ENCODE measurements at places on chromosomes 3 and 15.

DNA sequence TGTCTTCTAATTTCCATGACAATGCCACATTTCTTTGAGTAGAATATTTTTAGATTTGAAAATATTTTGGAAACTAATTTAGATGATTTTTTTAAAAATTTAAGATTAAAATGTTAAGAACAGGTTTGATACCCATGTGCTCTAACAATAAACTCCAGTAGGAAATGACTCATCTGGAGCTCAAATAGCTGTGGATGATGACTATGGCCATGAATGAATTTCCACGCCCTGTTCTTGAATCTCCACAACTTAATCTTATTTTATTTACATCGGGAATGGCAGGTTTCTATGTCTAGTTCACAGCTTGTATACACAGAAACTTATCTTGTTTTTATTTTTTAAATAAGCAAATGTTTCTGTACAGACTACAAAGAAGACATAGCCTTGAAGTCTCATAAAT lies 726.8 kb downstream of the NAALADL2 start:
- DNase-seq: no peak

DNA sequence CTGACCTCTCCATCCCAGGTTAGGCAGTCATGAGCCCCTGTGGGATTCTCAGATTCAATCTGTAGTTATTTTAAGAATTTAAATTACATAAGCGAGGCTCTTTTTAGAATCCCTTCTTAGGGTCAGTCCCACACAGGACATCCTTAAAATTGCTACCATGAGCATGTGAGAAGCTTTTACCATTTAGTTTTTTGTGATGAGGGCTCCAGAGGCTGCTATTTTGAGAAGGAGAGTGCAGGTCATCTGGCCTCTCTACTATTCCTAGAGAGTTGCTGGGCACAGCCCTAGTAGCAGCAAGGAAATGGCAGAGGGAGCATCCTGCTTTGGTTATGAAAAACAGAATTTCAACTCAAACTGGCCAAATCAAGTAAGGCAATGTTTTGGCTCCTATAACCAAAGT lies 13.6 kb upstream of the CADPS start:
- DNase-seq: no peak

DNA sequence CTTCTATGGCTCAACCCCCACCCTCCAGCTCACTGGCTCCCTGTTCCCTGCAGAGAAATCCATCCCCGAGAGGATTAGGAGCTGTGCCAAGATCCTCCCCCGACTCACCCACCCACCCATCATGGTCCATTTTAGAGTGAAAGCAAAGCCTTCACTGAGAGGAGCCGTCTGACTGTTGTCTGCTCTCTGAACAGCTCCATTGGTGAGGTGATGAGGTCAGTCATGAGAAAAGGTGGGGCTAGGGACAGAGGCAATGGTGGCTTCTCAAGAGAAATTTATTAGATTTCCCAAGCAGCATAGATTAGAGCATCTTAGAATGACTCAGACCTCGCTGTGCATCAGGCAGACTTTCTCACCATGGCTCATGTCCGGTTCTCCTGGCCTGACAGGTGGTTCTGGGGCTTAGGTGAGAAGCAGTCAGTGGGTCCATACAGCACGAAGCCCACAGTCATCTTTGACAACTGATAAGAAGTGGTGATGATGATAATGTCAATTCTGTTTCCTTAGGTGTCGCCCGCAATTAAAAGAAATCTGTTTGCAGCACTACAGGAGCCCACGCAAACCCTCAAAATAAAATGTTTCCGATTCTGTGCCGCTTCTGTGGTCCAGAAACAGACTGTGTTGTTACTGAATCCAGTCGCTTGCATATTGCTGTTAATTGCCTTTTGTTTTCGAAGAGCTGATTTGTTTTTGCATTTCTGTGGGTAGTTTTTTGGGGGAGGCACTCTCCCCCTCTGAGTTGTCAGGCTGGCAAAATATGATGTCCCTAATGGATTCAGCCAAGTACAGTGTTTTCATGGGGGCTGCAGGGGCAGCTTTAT lies 24.8 kb upstream of the RHO start:
- DNase-seq: no peak

DNA sequence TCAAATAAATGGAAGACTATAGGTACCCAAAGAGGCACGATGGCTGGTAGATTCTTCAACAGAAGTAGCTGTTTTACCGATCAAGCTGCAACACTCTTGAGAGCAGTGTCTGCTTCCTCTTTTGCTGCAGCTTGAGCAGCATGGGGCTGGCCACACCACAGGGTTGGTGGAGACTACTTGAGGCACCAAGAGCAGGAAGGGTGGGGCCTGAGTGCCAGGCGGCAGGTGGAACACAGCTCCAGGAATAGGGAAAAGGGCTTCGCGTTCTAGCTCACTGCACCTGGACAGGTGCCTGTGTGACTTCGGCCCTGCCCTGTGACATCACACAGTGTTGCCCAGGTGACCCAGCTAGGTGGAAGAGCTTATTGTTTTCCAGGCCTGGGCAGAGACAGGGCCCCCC lies at the start of gene CCDC33:
TSS of gene CCDC33 (plus strand) at position 365 of the 400 bp plus-strand sequence. CDS start 394 bp downstream, outside the sequence.
- DNase-seq: no peak

DNA sequence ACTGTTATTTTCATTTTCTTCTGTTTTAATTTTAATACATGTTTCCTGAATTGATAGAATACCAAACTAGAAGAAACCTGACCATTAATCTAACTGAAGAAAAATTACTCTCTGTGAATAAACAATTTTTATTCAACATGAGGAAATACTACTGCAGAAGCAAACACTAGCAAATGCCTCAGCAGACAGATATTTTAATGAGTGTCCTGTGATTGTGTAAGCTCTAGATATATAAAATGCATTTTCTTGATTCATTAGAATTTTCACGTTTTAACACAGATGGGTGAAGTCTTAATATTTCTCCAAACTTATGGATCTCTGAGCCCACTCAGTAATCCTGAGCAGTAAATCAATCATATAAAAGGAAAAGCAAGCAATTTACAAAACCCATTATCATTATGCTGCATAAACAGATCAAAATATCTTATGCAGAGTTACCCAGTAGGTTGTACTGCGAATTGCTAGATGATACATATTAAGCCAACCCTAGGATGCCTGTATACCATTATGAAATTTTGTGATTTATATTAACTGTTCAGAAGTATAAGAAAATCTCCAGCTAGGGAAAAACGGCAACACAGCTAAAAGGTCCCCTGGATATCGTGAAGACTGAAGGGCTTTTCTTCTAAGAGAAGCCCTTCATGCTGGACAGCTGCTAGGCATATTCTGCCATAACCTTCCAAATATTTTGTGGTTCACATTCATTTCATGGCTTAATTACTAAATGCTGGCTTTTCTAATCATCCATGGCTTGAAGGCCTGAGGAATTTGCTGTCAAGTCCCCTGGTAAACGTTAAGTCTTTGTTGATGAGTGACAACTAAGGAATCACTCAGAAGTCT lies 157.7 kb upstream of the TGFBR2 start:
- DNase-seq: no peak

- no peak for DNase-seq
Observed at GRCh38 chr15:63596676-63597037, 530 bp upstream of the FBXL22 start.

DNA sequence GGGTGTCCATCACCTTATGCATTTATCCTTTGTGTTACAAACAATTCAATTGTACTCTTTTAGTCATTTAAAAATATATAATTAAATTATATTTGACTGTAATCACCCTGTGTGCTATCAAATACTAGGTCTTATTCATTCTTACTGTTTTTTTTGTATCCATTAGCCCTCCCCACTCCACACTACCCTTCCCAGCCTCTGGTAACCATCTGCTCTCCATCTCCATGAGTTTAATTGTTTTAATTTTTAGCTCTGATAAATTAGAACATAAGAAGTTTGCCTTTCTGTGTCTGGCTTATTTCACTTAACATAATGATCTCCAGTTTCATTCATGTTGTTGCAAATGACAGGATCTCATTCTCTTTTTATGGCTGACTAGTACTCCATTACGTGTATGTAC lies 16.8 kb downstream of the C3orf20 start:
- no peak for DNase-seq

DNA sequence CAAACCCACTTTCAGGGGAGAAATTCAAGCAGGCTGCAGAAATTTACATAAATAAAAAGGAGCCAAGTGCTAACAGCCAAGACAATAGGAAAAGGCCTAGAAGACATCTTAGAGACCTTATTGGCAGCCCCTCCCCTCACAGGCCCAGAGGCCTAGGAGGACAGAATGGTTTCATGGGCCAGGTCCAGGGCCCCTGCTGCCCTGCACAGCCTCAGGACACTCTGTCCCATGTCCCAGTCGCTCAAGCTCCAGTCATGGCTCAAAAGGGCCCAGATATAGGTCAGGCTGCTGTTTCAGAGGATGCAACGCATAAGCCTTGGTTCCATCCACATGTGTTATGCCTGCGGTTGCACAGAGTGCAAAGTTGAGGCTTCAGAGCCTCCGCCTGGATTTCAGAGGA lies 55.8 kb downstream of the SLC41A3 start:
- DNase-seq: no peak

GRCh38 chr3:158458464-158458863 lies 112.5 kb upstream of the MLF1 start:
- no peak for DNase-seq

DNA sequence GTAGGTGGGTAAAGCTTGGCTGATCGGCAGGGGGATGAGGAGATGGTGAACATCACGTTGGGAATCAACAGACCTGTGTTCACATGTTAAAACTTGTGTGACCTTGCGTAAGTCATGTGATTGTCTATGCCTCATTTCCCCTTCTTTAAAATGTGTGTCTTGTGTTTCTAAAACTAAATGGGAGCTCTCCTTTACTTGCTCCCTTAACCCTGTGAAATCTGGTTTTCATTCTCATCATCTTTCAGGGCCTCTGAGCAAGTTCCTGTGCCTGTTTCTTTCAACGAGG lies 29.7 kb upstream of the IREB2 start:
- DNase-seq: no peak

Data from smooth muscle cell of the brain vasculature (primary cell).